ENCODE measurements at places on chromosomes 3 and 15.
A peak's percentile ranks its signal among the peaks of the same experiment; 100 is the strongest.

- no peak for DNase-seq
These were observed 597 bp downstream of the AGTR1 start for GRCh38 chr3:148698190-148698810.

- peak; percentile 70 for DNase-seq
These were observed 9.5 kb downstream of the RPS17 start for GRCh38 chr15:82530606-82531379.

- no peak for DNase-seq
These were observed 5.6 kb downstream of the TIGIT start for GRCh38 chr3:114299421-114299820.

- DNase-seq = no peak
These were observed 78.0 kb downstream of the CPN2 start for GRCh38 chr3:194272861-194273742.
